ENCODE measurements at places on chromosomes 1 and 21.

DNA sequence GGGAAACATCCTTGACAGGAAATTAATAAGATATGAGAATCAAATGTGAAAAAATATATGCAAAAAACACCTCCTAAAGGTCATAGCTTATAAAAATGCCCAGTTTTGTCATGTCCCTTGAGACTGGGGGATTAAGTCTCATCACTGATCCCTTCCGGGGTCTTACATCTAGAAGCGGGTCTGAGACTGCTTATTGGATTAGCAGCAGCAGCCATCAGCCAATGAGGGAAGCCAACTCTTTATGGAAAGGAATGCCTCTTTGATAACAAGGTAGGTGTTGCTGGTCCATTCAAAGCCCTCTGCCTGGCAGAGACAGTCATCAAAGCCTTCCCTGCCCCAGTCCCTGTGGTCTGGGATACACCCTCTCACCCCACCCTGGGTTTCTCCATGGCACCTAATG is 3.9 kb upstream of the CACNA1S start:
- DNase-seq = no peak

DNA sequence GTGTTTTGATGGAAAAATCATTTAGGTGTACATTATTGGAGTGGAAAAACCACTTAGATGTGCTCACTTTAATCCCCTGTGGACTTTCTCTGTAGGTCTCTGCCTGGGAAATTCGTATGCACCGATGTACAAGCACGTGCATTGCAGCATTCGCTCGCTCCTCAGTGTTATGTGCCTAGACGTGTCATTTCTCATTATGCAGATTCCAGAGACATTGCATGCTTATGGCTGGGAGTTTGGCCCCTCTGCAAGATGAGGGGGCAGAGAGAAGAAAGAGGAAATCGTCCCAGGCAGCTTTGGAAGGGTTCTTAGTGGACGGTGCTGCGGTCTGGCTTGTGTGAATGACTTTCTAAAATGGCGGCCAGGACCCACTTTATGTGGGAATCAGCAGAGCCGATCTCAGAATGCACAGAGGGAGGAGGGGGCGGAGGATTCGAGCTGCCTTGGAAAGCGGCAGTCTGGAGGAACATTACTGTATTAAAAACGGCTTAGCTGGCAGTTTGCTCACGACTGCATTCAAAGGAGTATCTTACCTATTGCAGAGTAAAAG is 2.3 kb downstream of the SPEN start:
- DNase-seq = no peak

DNA sequence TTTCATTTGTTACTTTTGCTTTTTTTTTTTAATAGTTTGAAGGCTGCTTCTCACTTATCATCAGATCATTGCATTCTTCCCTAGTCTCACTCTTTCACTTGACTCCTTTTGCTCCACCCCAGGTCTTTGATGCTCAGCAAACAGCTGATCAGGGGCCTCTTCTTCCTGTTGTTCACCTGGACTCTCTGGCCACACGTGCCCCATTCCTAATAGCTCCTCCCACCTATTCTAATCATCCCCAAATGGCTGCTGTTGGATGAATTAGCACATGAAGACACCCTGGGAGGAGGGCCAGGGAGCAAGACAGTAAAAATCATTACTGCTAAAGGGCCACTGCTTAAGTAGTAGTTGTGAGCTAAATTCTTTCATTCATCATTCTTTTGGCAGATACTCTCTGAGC is 119.5 kb downstream of the MAB21L3 start:
- no peak for DNase-seq

DNA sequence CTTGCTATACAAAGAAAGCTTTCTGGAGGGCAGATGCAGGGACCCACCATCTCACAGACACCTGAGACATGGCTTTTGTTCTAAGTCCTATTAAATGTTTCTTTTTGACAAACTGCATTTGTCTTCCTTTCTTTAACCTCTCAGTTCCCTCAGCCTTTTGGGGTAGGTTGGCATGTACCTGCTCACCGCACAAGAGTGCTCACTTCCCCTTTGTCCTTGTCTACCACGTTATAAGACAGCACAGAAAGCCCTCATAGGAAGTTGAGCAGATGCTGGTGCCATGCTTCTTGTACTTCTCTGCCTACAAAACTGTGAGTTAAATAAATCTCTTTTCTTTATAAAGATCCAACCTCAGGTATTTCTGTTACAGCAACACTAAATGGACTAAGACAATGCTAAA is 31.9 kb upstream of the RGS21 start:
- DNase-seq = no peak

All from RWPE2 (cell line).